Cortex of kidney (tissue), 1 donor: ENCODE measurements at places on chromosomes 2 and 18.

- no peak for DNase-seq
These were observed 16.3 kb downstream of the SNED1 start for GRCh38 chr2:241014764-241015163.

DNA sequence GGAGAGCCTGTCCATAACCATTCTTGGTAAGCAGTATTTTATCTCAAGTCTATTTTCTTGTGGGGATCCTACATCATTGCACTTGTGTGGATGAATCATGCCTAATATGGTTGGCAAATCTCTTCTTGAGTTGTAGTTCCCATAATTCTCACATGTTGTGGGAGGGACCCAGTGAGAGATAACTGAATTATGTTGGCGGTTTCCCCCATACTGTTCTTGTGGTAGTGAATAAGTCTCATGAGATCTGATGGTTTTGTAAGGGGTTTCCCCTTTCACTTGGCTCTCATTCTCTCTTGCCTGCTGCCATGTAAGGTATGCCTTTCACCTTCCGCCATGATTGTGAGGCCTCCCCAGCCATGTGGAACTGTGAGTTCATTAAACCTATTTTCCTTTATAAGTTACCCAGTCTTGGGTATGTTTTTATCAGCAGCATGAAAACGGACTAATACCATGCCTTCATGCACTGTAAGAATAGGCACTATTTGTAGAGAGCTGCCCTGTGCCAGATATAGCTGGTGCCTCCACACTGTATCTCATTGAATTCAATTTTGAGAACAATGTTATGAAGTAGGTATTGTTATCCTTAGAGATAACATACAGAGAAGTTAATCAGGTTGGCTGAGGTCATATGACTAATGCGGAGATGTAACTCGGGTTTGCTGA lies 148.3 kb downstream of the PLCL1 start:
- DNase-seq: no peak

DNA sequence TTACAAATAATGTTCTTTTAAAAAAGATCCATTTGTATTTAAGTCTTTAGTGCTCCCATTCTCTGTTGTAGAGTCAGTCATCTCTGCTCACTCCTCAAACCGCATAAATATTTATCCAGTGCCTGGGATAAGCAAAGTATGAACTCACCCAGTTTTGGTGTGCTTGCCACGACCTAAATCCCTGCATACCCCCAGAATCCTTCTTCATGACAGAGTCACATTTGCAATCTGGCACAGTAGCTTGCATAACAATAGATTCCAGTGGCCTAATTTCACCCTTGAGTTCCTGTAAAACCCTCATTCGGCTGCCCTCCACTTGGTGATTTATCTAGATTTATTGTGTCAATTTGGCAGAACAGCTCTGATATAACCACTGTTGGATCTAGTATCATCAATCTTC lies 92.9 kb downstream of the DTNA start:
- no peak for DNase-seq

- DNase-seq: no peak
These were observed 91.7 kb upstream of the MMADHC start for GRCh38 chr2:149679286-149679685.

DNA sequence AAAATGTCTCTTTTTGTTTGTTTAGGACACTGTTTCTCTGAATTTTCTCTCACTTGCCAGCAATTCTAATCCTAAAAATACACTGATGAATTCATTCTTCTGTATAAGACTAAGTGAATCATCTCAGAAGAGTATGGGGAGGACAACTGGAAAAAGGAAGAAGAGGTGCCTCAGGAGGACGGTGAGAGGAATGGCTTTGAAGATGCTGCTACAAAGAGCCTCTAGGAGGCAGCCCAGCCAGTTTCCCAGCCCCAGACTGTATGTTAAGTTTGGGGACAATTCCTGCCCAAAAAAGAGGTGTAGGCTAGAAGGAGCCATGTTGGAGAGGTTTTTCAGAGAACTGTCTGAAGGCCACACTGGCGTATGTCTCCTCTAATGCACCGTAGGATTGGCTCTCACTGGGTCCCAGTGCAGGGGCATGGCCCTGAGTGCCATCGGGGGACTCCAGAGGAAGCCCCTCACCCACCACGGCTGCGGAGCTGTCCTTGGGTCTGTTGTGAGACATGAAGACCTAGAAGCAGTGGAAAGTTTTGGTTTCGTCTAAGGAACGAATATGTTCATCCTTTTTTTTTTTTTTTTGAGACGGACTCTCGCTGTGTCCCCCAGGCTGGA lies 3.1 kb upstream of the SDC1 start:
- no peak for DNase-seq

DNA sequence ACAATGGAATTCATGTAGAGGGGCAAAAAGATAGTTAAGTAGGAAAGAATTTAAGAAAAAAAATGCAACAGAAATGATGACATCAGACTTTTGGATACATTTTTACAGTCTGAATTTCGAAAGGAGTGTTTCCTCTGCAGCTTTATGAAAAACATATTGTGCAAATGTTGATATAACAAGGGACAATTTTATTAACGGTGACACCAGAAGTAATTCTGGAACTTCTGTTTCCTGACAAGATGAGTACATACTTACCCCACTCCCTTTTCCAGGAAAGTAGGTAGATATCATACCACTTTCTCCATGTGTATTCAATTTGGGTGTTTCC lies 369.6 kb downstream of the FBXO15 start:
- DNase-seq: no peak

DNA sequence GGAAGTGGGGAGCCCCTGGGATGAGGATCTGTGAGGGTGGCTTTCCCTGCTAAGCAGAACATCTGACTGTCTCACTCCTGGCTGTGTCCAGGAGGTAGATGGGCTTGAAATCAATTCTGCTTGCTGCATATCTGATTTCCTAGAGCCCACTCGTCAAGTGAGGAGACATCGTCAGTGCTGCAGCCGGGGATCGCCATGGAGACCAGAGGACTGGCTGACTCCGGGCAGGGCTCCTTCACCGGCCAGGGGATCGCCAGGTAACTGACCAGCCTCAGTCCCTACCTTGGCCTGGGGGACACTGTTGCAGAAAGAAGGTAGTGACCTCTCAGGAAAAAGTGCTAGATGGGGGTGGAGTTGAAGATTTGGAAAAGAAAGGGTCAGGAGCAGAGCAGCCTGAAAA lies 31.3 kb downstream of the CNGA3 start:
- no peak for DNase-seq

DNA sequence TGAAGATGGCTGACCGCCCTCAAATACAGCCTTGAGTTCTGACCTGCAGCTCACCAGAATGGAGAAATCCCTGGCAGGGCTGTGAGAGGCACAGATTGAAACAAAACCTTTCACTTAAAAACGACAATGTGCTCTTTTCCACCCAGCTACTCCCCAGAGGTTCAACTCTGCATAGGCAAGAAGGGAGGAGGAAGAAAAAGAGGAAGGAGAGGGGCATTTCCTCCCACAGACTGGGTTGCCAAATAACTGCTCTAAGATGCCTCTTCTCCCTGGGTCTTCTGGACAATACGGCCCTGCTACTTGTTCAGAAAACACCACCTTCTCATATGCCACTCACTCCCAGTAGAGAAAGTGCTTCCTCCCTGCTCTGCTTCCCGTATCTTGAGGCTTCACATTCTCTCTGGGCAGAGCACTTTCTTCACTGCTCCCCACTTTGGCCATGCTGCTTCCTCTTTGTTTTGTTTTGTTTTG lies 136.4 kb upstream of the SLC1A4 start:
- no peak for DNase-seq

DNA sequence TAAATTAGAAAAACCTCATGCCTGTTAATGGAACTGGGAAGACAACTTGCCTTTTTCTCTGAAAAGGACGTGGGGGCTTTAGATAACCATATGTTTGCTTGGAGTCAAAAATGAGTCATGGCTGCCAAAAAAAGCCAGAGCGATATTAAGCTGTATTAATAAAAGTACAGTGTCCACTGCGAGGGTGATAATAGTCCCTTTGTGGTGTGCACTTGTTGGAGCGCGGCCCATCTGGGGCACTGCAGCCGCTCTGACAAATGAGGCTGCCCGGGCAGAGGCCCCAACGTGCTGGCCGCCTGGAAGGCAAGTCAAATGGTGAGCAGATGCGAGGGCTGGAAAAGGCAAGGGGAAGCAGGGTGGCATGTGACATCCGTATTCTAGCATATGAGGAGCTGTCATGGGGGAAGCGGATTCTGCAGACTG lies 103.3 kb upstream of the NCK2 start:
- DNase-seq: no peak
